ENCODE measurements at places on chromosomes 6 and 20.

DNA sequence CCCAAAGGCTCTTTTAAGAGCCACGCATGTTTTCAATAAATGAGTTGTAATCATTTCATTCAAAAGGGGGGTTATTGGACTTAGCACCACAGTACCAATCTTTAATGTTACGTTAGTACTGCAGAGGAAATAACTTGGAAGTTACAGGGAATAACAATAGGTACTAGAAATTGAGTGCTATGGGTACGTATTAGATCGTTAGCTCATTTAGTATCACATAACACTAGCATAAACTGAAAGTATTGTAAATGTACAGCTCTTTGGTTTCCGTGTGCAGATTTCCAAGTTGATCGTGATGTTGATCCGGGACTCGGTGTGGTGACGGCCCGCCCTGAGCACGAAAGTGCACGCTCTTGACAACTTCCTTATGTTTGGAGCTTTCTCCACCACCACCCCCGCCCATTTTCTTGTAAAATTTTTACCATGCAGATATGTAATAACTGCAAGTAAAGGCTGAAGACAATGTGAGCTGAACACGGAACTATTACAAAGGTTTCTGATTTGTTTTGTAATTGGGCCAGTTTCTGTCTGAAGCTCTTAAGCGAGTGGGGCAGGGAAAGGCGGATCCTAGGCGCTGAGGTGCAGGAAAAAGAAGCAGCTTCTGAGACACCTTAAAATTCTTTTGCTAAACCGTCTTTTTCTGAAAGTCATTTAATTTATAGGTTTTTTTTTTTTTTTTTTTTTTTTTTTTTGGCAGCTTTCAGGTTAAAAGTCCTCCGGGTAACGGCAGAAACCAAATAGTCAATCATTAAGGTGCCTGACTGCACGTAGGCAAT is 71.5 kb downstream of the HFE start:
- DNase-seq: no peak

DNA sequence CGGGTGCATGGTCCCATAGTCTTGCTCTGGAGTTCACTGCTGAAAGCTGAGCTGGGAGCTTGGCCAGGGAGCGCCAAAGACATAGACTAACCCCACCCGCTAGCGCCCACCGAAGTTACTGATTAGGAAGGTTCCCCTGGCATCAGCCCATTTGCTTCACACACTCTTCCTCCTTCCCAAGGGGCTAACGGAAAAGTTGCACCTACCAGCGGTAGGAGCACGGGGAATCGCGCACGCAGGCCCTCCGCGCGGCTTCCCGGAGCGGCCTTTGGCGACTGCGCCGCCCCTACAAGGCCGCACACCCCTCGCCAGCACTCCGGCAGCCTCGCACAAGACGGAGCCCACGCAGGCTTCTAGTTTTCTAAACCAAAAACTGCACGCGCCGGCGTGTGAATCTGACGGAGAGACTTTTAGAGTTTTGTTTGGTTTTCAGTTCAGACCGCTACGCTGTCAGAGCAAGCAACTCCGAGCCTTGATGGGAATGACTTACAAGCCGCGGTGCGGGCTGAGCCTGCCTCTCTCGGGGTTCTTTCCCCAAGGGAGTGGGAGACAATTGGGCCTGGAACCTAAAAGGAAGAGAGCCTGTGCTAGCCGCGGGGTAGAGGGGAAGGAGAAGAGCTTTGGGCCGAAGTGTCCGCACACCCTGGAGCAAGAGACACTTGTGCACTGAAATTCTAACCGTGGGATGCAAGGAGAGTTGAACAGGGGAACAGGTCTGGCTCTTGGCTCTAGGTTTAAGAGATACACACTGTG is 891 bp upstream of the POU3F2 start:
- DNase-seq: no peak

- DNase-seq: peak; percentile 77
Measured at GRCh38 chr20:1225783-1226654, at the start of gene RAD21L1. Gene RAD21L1 (plus strand): TSS chr20:1226044. CDS start chr20:1228454, 2,410 bp downstream.

DNA sequence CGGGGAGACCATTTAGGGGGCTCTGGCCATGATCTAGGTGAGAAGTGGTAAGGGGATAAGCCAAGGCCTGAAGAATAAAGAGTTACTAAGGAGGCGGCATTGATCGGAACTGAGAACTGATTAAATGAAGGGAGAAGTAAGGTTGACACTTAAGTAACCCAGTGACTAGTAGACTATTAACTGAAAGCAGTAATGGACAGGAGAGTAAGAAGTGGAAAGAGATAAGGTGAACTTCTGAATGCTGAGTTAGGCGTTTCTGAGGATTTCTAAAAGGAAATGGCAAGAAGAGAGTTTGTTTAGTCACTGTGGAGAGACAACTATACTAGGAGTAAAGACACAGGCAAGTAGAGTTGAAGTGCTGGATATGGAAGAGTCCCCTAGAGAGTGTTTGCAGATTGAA is 1.9 kb downstream of the ABCF1 start:
- DNase-seq: no peak

- DNase-seq: no peak
Measured at GRCh38 chr6:13079096-13079723, 249.1 kb downstream of the TBC1D7 start.

DNA sequence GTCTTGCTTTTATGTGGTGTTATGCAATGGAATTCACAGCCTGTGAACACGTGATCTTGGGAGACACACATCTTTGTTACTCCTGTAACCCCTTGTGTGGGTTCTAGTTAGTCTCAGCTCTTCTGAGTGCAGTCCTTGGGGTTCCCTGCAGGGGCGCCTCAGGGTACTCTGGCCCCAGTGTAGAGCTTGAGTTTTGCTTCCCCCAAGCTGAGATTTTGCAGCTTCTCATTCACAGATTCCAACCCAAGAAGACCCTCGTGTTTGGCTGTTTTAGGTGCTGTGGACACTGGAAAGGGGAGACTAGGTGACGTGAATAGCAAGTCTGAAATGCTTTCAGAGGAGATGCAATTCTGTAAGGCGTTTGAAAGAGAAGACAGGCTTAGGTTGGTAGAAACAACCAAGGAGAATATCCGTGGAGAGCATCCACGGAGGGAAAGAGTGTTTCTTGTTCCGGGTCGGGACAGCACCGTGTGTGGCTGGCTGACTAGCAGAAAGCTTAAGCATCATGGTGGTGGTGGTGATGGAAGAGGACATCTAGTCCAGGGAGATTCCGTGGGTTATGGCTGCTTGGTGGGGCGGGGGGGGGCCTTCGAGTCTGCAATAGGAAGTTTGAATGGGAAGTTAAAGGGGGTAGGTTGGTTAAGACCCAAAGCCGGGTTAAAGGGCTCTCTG is 30.1 kb downstream of the DUSP22 start:
- DNase-seq: no peak

DNA sequence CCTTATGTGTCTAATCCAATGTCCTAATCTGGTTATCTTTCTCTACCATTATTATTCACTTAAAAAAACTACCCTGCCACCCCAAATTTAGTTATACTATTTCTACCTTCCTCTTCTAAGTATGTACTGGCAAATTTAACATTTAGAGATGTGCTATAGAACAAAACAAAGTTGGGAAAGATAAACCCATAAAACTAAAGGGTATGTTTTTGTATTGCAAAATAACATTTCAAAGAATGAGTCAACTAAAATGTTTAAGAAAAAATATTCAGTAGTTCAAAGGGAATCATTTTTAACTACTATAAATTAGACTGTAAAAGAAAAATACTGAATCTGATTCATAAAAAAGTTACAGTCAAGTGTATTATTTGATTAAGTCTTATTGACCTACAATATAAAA is 103.0 kb downstream of the LMBRD1 start:
- no peak for DNase-seq

DNA sequence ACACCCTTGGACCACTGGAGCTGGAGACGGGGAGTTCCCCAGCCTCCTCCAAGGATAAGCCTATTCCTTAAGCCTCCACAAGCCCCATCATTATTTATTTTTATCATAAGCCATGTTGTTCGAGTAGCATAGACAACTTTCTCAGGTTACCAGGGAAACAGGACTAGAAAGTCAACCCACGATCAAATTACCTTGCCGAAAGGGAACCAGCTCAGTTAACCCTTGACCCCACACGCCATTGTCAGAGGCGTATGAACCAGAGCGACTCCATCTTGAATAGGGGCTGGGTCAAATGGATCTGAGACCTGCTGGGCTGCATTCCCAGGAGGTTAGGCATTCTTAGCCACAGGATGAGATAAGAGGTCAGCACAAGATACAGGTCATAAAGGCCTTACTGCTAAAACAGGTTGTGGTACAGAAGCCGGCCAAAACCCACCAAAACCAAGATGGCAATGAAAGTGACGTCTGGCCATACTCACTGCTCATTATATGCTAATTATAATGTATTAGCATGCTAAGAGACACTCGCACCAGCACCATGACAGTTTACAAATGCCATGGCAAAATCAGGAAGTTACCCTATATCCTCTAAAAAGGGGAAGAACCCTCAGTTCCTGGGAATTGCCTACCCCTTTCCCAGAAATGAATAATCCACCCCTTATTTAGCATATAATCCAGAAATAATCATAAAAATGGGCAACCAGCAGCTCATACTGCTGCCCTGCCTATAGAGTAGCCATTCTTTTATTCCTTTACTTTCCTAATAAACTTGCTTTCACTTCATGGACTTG is 22.4 kb downstream of the SYNJ2 start:
- no peak for DNase-seq

- no peak for DNase-seq
Measured at GRCh38 chr6:37072526-37072925, 67.1 kb downstream of the FGD2 start.

- DNase-seq: peak; percentile 82
Measured at GRCh38 chr20:63215101-63216040, 560 bp downstream of the YTHDF1 start.

DNA sequence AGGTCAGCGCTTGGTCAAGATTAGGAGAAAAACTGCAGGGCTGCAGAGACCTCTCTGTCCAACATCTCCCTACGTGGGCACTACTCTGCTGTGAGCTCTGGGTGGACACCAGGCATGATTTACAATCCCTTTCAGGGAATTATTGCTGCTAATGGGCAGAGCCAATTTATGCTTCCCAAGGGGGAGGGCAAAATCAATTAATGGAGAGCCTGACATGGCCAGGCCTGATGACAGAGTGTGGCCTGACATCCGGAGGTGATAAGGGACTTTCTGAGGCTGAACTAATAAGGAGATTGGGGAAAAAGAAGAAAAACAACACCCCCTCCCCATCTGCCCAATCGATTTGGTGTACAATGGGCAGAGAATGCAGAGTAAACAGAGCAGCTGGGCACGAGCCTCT is 5.0 kb upstream of the KCNK16 start:
- DNase-seq: no peak

GRCh38 chr6:33813990-33814985 is 10.5 kb upstream of the MLN start:
- DNase-seq: no peak

DNA sequence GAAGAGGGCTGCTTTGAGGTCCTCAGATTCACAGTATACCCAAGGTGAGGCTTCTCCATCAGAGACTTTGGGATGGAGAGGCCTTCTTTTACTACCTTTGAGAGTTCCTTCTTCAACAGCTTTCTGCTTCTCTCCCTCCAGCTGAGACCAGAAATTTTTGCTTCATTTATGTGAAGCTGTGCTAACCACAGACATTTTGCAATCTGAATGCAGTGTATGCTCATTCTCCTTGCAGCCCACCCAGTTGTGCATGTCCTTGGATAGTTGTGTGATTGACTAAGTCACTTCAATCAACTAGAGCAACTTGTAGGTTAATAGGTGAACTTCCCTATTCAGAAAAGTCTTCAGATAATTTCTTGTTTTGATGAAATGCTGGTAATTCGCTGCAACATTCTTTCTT is 20.1 kb downstream of the DCBLD1 start:
- DNase-seq: no peak

DNA sequence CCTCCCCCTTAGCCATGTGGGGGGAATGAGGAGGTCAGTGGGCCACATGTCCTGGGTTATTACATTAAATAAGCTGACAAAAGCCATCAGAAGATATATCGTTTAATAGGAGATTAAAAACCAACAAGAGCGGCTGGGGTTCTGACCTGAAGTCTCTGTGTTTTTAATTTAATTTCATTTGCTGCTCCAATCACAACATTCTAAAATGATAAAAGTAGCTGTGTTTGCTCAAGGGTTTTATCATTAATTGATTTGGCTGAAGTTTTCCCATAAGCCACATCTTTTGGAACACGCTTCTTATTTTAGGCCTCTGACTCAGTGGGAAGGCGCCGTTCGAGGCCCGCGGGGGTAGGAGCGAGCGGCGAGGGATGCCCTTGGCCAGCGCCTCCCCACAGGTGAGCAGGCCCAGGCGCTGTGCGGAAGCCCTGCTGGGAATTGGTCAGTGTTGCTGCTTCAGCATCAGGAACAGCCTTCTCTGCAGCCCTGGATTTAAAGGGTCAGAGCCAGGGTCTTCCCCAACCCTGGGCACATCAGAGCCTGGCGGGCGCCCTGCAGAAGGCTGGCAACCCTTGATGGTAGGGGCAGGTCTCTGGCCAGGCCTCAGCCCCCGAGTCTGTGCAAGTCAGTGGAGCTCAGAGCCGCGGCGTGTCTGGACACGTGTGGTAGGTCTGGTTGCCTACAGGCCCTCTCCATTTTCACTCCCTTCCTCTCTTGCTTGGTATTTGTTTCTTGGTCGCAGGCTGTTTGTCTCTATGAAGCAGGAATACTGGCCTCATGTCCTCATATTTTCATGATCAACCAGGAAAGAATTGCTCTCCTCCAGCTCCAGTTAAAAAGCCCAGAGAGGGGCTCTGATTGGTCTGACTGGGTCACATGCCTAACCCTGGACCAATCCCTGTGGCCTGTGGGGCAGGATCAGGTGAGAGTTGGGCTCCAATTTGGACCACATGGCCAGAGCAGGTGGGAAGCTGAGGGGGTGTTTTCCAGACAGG is 30.9 kb upstream of the MLN start:
- DNase-seq: no peak

- peak; percentile 62 for DNase-seq
Measured at GRCh38 chr20:38184101-38184500, 19.0 kb upstream of the TGM2 start.

- DNase-seq: no peak
Measured at GRCh38 chr6:28764014-28764723, 159.6 kb downstream of the TRIM27 start.

GRCh38 chr20:24770628-24771541 is 178.2 kb upstream of the CST7 start:
- no peak for DNase-seq

DNA sequence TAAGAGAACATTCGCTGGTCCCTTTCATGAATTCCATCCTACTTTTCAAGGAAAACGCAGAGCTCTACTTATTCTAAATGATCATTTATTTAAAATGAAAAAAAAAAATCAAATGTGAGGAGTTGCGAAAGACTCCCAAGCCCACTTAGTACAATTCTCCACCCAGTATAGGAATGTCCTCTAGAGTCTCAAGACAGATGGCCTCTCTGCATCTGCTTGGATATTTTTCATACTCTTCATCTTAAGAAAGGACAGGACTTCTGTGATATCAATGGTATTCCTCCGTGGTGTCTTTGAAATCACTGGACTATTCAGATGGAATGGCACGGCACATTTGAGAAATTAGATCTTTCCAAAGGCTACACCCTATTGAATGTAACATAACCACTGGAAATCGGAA is 107.1 kb downstream of the PTPRK start:
- DNase-seq: no peak

GRCh38 chr6:159761129-159761872 is 544 bp upstream of the ACAT2 start:
- DNase-seq: no peak

- DNase-seq: no peak
Measured at GRCh38 chr6:122154912-122155575, 244.4 kb upstream of the HSF2 start.

DNA sequence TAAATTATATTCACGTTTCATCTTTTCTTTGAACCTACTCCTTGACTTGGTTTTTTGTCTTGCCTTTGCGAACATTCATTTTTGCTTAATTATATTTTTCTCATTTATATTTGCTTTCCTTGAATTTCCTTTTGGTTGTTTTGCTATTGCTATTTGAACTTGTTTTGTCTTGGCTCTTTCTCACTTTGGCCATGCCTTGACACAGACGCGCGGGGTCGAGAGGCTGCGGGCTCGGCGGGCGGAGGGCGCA is 7.1 kb upstream of the TMEM14A start:
- DNase-seq: no peak
